ENCODE measurements at places on chromosomes 7 and 10. TPM values are rescaled to one million over a fixed set of nuclear protein-coding genes. Genes with fewer than 3 reads are reported as not detected.

GNAI1 gene
- total RNA-seq, result 89.5 TPM

ATG9B gene
- 0.26 TPM for total RNA-seq

OR2A12 gene
- total RNA-seq, result not detected

PPP1R9A gene
- total RNA-seq, result 1.0 TPM

SYNPO2L gene
- not detected for total RNA-seq

LRRN3 gene
- total RNA-seq, result not detected

NPSR1 gene
- not detected for total RNA-seq

HACD1 gene
- total RNA-seq, result 22.1 TPM

SLC29A4 gene
- 9.5 TPM for total RNA-seq

HOXA9 gene
- total RNA-seq, result not detected

COL1A2 gene
- total RNA-seq, result 46.9 TPM
